ENCODE measurements at places on chromosomes 1 and 21. TPM values are rescaled to one million over a fixed set of nuclear protein-coding genes. Genes with fewer than 3 reads are reported as not detected.

GRCh38 chr1:175576865-175577264, 166.5 kb downstream of the TNR start:
- DNase-seq, result no peak
- no peak overlapping the region for H3K4me3 ChIP-seq
- no peak overlapping the region for H3K27ac ChIP-seq
- H3K27me3 ChIP-seq, result no peaks in the 10 kb centered on the region
- H3K4me1 ChIP-seq, result no peaks in the 10 kb centered on the region

GRCh38 chr1:41658431-41659158, 174.1 kb upstream of the EDN2 start:
- no peak overlapping the region for H3K27ac ChIP-seq
- H3K4me3 ChIP-seq, result no peak overlapping the region
- H3K4me1 ChIP-seq, result peaks cover 11% of the 10 kb centered on the region
- no peaks in the 10 kb centered on the region for H3K36me3 ChIP-seq
- no peak for DNase-seq
- no peaks in the 10 kb centered on the region for H3K27me3 ChIP-seq

The ARHGEF16 gene
- total RNA-seq, result not detected

DNA sequence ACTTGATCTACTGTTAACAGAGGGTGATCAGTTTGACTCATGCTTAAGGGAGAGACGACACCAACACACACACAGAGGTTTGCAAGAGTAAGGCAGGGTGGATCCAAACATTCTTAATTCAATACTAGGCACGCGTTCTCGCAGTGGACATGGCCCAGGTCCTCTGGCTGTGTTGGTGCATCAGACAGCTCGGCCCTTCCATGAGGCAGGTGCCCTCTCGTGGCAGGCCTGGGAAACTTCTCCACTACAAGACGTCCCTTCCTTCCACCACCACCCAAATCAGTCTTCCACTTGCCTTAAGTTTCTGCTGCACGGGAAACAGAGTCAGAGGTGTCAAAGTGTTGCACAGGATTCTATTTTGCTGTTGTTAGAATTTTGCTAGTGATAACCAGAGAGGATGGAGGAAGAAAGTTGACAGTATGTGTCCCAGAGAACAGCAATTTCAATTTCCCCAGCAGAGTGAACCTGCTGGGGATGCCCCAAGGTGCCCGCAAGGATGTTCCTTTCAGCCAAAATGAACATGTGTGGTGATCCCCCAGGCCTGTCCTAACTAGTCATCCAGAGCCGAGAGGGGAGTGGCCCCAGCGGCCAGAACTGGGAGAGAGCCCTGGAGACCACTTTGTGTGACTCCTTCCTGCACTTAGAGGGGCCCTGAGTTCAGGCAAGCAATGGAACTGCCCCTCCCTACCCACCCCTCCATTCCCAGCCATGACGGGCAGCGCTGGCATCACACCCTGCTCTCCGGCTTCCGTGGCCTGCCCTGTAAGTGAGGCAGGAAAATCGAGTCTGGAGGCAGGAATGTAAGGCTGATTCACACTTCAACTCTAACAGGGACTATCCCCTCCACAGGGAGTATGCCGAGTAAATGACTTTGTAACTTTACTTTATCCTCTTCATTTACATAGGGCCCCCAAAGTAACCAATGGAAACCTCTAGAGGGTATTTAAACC, 34.8 kb downstream of the MX1 start:
- no peaks in the 10 kb centered on the region for H3K4me1 ChIP-seq
- peaks cover 11% of the 10 kb centered on the region for H3K36me3 ChIP-seq
- H3K27ac ChIP-seq, result no peak overlapping the region

DNA sequence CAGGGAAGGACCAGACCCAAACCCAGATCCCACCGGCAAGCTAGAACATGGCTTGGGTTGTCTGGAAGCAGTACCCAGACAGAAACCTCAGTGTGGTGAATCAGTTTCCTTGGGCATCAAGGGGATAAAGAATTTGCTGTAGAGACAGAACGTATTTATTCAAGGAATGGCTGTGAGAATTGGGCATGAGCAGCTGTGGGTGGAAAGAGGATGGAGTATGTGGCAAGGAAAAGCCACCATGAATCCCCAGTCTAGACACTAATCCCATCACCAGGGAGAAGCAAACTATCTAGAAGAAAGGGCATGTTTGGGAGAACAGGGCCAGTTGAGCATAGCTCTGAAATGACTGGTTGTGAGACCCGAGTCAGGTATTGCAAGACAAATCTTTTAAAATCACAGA, 109.2 kb downstream of the TOMM20 start:
- H3K36me3 ChIP-seq, result no peaks in the 10 kb centered on the region
- no peaks in the 10 kb centered on the region for H3K4me1 ChIP-seq
- no peak overlapping the region for H3K27ac ChIP-seq
- DNase-seq, result no peak

DNA sequence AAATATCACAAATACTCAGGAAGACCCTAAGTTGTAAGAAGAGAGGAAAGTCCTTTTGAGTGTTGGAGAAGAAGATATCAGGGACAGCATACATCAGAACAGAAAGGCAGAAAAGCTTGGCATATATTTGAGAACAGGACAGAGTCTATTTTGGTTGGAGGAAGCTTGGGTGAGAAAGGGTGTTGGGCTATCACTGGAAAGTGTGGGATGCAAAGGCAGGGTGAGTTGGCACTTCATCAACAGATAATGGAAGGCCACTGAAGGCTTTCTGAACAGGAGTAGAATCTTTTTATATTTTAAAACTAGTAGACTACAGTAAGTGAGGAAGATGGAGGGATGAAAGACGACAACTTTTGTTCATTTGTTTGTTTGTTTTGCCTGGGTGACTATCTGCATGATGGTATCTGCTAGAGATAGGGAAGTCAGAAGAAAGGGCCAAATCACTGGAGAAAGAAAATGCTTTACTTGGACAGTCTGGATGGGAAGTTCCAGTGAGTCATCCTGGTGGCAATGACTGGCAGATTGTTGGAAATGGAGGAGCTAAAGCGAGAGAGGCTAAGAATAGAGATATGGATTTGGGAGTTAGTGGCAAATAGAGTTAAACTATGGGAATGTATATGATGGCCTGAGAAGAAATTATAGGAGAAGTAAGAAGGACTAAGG, 33.7 kb upstream of the KCNA2 start:
- H3K36me3 ChIP-seq, result no peaks in the 10 kb centered on the region
- H3K27ac ChIP-seq, result no peak overlapping the region
- no peak overlapping the region for H3K4me3 ChIP-seq
- H3K4me1 ChIP-seq, result no peaks in the 10 kb centered on the region

GRCh38 chr1:11524465-11525150, 45.7 kb downstream of the DISP3 start:
- no peak overlapping the region for H3K27ac ChIP-seq
- no peak overlapping the region for H3K4me3 ChIP-seq
- H3K36me3 ChIP-seq, result no peaks in the 10 kb centered on the region
- H3K4me1 ChIP-seq, result no peaks in the 10 kb centered on the region
- H3K27me3 ChIP-seq, result no peaks in the 10 kb centered on the region
- DNase-seq, result no peak

The FAM229A gene
- total RNA-seq, result 12.2 TPM

GRCh38 chr1:172293429-172293828, 127.1 kb upstream of the C1orf105 start:
- H3K4me1 ChIP-seq, result no peaks in the 10 kb centered on the region
- H3K27ac ChIP-seq, result no peak overlapping the region
- no peaks in the 10 kb centered on the region for H3K36me3 ChIP-seq
- DNase-seq, result no peak
- H3K27me3 ChIP-seq, result no peaks in the 10 kb centered on the region

DNA sequence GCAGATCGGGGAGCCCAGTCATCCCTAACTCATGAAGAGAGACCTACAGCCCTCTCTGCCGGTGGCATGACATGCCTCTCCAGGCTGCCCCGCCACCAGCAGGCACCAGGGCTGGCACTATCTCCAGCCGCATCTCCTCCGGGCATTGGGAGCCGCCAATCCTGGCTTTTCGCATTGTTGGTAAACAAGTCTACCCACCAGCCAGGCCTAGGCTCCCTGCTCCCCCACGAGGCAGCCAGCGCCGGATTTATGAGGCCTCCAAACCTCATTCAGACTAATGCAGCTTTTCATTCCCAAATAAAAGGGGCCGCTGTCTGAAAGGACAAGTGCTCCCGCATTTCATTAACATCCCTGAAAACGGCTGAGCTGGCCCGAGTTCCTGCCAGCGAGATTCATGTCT, 3.4 kb upstream of the GRIK3 start:
- H3K27me3 ChIP-seq, result peaks cover 9% of the 10 kb centered on the region
- no peaks in the 10 kb centered on the region for H3K36me3 ChIP-seq
- H3K27ac ChIP-seq, result no peak overlapping the region
- no peaks in the 10 kb centered on the region for H3K4me1 ChIP-seq
- DNase-seq, result no peak
- H3K4me3 ChIP-seq, result no peak overlapping the region

DNA sequence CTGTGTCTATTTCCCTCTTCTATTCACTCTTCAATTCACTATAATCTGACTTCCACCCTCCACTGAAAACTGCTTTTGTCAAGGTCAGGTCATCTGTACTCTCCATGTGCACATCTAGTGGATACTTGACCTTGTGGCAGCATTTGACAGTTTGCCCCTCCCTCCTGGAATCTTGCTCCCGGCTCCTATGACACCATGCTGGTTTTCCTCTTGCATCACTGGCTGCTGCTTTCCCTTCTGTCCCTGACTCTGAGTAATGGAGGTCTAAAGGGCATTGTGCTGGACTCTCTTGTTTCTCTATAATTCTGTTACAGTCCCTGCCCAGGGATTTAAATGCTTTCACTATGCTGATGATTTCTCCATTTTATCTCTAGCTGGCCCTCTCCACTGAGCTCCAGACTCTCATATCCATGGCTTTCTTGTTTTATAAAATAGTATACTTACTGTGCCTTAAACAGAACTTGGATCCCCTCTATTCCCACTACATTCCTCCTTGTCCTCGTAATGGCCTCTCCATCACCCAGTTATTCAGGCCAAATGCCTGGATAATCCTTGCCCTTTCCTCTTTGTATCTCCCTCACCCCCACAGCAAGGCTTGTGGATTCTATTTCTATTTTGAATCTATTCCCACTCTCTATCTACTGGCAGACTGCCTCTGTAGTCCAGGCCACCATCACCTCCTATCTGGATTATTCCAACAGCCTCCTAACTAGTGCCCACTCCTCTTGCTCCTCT, 36.8 kb upstream of the PODN start:
- no peaks in the 10 kb centered on the region for H3K27me3 ChIP-seq
- DNase-seq, result peak; percentile 64
- H3K4me1 ChIP-seq, result no peaks in the 10 kb centered on the region
- no peak overlapping the region for H3K27ac ChIP-seq

The PBXIP1 gene
- total RNA-seq, result 70.0 TPM

The SDC3 gene
- 51.9 TPM for total RNA-seq

The LEMD1 gene
- not detected for total RNA-seq

The REG4 gene
- not detected for total RNA-seq

- no peaks in the 10 kb centered on the region for H3K4me1 ChIP-seq
- no peaks in the 10 kb centered on the region for H3K36me3 ChIP-seq
- H3K27ac ChIP-seq, result no peak overlapping the region
- DNase-seq, result no peak
Observed at GRCh38 chr21:42460391-42461184, 35.4 kb downstream of the RSPH1 start.

The DYNLT5 gene
- 1.2 TPM for total RNA-seq

The TCHHL1 gene
- not detected for total RNA-seq

The C8B gene
- 347 TPM for total RNA-seq

The CAPN9 gene
- total RNA-seq, result not detected

GRCh38 chr1:166974647-166975345, 544 bp downstream of the ILDR2 start:
- H3K27me3 ChIP-seq, result no peaks in the 10 kb centered on the region
- H3K27ac ChIP-seq, result no peak overlapping the region
- no peak for DNase-seq

- no peaks in the 10 kb centered on the region for H3K36me3 ChIP-seq
- peak overlapping the region; percentile 30 for H3K4me3 ChIP-seq
- peak overlapping the region; percentile 69 for H3K27ac ChIP-seq
- H3K27me3 ChIP-seq, result no peaks in the 10 kb centered on the region
Observed at GRCh38 chr1:94884106-94884505, 42.8 kb downstream of the CNN3 start.

The ETNK2 gene
- 22.0 TPM for total RNA-seq

The GJA8 gene
- total RNA-seq, result not detected

The LAMTOR2 gene
- 43.9 TPM for total RNA-seq

DNA sequence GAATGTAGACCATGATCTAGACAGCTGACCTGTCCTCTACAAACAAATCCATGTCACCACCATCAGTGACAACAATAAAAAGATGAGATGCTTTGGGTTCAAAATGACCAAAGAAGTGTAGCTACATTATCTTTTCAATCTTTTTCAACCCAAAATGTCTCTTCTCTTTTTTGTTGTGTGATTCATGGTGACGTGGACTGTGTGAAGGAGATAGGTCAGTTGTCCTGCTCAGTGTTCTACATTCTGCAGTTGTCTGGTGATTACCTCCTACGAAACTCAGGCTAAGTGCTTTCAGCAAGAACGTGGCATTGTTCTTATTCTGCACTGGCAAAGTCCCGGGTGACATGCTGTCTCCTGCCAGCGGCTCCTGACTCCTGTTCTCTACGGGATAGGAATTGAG, 73.1 kb downstream of the PRKAB2 start:
- DNase-seq, result no peak
- H3K36me3 ChIP-seq, result no peaks in the 10 kb centered on the region
- no peaks in the 10 kb centered on the region for H3K4me1 ChIP-seq

The UQCRHL gene
- total RNA-seq, result not detected

DNA sequence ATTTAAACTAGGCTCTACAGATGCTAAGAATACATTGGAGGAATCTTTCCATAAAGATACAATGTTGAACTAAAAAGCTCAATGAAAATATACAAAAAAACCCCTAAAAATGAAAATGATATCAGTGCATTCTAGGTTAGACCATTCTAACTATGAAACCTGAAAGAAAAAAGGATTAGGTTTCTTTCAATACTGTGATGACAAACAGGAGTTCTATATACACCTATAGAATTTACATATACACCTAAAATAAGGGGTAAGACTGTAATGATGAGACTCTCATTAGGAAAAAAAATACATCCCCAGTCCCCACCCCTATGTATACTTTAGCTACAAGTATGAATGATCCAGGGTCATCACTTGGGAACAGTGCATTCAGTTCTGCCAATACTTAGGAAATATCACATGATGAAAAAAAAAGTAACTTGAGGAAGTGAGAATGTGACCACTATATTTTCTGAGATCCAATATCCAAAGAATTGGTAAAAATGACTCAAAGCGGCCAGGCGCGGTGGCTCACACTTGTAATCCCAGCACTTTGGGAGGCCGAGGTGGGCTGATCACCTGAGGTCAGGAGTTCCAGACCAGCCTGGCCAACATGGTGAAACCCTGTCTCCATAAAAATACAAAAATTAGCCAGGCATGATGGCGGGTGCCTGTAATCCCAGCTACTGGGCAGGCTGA, 26.3 kb downstream of the SELENOF start:
- DNase-seq, result no peak
- H3K36me3 ChIP-seq, result no peaks in the 10 kb centered on the region
- H3K27ac ChIP-seq, result no peak overlapping the region
- H3K4me1 ChIP-seq, result peaks cover 15% of the 10 kb centered on the region
- no peaks in the 10 kb centered on the region for H3K27me3 ChIP-seq
- H3K4me3 ChIP-seq, result no peak overlapping the region

DNA sequence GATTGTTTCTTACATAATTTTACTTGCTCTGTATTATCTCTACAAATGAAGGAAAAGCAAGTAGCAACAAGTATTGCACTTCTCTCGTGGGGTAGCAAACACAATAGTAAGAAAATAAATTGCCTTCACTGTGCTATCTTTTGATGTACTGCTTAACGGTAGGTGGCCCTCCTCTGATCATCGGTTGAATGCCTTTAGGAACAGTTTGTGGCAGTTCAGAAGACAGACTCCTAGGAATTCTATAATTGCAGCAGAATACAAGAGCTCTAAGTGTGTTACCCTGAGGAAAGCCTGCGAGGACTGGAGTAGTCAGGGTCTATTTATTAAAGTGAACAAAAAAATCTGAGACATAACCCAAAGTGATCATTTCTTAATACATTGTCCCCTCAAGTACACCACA, 1135.9 kb downstream of the KCNT2 start:
- no peak for DNase-seq
- no peaks in the 10 kb centered on the region for H3K36me3 ChIP-seq
- H3K27ac ChIP-seq, result no peak overlapping the region
- H3K4me1 ChIP-seq, result no peaks in the 10 kb centered on the region
- no peak overlapping the region for H3K4me3 ChIP-seq

Data from ascending aorta (tissue), 2 donors.